ENCODE measurements at places on chromosomes 2 and 18.

- DNase-seq = no peak
These were observed 65.8 kb downstream of the CD8B2 start for GRCh38 chr2:106552921-106553320.

DNA sequence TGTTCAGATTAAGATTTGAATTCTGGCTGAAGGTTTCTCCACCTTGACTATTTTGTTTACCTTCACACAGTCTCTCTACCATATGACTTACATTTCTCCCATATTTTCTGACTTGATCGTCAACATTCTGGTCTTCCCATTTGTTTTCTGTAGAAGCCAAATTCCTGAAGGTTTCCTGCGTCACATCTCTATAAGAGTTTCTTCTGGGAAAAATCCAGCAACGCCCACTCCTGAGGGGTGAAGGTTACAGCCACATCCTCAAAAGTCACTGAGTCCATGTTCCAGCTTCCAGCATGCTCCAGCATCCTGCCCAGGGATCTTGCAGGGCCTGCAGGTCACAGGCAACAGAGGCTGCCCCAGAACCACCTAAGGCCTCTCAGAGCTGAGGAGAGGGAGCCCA is 47.5 kb downstream of the NBEAL1 start:
- DNase-seq = no peak

DNA sequence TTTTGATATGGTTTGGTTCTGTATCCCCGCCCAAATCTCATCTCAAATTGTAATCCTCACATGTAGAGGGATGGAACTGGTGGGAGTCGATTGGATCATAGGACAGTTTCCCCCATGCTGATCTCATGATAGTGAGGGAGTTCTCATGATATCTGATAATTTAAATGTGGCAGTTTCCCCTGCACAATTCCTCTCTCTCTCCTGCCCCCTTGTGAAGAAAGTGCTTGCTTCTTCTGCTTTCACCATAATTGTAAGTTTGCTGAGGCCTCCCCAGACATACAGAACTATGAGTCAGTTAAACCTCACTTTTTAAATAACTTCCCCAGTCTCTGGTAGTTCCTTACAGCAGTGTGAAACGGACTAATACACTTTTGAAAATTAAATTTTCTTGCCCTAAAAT is 12.3 kb upstream of the KCNJ3 start:
- no peak for DNase-seq

GRCh38 chr2:38448692-38449410 is 71.8 kb upstream of the ATL2 start:
- DNase-seq = no peak

GRCh38 chr18:74796841-74797576 is 199.3 kb downstream of the ZNF407 start:
- peak; percentile 20 for DNase-seq

- no peak for DNase-seq
These were observed 118.1 kb upstream of the FN1 start for GRCh38 chr2:215553946-215554345.

DNA sequence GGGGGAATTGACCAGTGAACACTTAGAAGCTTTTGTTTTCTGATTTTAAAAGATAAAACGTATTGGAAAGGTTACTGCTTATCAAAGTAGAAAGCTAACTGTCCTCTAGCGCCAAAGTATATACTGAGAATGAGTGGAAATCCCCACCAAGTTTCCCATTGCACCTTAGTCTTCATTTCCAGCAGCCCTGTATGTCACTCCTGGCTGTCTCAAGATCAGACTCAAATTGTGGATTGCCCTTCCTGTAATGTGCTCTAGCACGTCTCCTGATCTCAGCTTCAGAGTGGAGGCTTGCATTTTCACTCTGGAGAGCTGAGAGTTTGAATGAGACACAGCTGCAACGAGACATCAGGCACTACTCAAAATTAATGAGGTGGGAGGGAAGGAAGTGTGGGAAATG is 26.6 kb downstream of the MFF start:
- no peak for DNase-seq

GRCh38 chr2:203720915-203721672 is 14.7 kb downstream of the CD28 start:
- DNase-seq = no peak

DNA sequence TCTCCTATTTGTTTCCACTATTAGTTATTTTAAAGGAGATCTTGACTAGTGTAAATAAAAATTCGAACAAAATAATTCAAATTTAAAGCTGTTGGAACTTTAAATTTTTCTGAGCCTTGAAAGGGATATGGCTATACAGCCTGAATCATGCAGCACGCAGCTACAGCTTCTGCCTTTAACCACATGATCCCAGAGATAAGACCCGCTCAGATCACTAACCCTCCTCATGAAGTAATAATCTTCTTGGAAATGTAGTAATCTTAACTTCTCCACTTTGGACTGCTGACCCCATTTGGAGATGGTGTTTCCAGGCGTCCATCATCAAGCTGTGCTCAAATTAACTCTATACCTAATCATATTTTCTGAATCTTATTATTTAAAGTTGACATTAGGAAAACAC is 336.6 kb downstream of the DSC3 start:
- no peak for DNase-seq

GRCh38 chr2:56133931-56134629 is 49.7 kb upstream of the CCDC85A start:
- DNase-seq = no peak

GRCh38 chr2:120803764-120804335 is 68.2 kb downstream of the GLI2 start:
- DNase-seq = no peak

DNA sequence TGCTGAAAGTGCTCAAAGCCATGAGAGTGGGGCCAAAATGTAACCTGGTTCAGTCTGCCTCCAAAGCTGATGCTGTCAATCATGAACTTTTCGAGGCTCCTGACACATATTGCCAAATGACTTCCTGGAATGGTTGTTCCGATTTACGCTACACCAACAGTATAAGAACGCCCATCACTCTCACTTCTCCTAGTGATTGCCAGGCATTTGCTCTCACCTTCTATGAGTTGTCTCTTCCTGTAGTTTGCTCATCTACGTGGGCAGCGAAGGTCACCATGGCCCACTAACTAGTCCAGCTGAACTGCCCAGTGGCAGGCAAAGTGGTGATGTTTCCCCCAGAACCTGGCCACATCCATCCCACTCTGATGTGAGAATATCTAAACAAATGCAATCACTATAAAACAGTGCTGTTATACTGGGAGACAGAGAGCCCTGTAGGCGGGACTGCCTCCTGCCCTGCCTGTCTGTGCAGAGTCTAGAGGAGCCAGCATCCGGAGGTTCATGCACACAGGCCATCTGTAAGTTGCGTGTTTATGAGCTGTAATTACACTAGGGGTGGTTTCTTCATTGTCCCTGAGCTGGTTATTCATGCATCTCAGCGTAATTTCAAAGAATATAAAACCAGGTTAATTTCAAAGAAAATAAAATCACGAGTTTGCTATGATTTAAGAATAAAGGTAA is 8.8 kb upstream of the CABLES1 start:
- no peak for DNase-seq

DNA sequence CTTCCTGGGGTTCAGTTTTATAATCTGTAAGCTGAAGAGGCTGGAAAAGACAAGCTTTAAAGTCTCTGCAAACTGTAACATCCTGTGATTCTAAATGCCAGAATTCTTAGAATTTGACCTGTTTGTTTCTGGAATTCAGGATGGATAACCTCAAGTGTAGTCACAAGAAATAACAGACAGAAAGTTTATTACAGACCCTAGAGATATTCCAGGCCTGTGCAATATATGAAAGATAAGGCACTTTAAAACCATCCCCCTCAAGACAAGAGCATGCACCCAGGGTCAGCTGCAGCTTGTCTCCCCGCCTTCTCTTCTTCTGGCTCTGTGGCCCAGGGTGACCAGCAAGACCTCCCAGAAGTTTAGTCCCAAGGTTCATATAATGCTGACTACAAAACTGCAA is 298.7 kb upstream of the ACVR2A start:
- no peak for DNase-seq

- DNase-seq = no peak
These were observed 388.6 kb downstream of the PARD3B start for GRCh38 chr2:204933735-204934374.

DNA sequence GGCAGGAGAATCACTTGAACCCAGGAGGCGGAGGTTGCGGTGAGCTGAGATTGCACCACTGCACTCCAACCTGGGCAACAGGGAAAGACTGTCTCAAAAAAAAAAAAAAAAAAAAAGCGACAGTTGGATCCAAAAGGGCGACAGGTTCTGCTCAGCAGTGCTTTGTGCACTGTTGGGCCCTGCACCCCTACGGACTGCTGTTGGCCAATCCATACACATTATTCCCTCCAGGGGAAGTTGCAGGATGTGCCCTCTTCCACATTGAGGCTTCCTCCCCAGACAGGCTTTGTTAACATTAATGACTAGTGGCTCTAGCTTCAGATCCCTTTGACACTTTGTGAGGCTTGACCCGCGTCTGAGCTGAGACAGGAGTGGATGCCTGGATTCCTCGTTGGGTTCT is 9.4 kb downstream of the NT5DC4 start:
- no peak for DNase-seq

DNA sequence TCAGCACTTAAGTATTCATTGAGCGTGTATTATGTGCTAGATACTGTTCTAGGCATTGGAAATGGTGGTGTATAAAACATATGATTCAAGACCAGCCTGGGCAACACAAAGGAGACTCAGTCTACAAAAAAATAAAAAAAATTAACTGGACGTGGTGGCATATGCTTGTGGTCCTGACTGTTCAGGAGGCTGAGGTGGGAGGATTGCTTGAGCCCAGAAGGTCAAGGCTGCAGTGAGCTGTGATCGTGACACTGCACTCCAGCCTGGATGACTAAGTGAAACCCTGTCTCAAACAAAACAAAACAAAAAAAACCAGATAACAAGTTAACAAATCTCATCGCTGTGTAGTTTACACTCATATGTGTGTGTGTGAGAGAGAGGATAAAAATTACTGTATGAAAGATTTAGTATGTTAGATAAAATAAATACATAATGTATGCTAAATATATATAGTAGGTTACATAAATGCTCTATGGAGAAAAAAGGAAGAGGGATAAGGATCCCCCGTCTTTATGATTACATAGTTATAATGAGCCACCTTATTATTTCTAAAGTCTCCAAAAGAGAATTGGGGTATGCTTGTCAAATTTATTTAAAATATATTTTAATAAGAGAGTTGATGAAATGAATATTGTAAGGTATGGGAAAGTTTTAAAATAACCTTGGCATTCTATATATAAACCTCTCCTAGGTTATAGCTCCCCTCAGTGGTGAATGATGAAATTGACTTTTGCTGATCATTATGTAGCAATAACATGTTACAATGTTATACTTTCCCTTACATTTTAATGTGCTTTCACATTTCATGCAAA is 69.2 kb downstream of the EHBP1 start:
- DNase-seq = no peak

DNA sequence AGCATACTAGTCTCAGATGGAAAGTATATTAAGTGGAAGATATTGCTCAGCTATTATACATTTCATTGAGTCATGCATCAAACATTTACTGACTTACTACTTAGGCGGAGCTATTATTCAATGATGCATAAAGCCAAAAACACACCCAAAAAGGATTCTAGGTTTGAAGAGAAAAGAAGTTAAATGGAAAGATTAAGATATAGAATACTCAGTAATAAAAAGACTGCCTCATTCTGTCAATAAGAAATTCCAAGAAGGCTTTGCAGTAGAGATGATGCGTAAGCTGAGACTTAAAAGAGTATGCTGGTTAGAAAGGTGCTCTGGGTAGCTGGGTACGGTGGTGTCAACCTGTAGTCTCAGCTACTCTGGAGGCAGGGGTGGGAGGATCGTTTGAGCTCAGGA is 27.6 kb downstream of the STK17B start:
- no peak for DNase-seq

- no peak for DNase-seq
These were observed 34.5 kb upstream of the L3MBTL4 start for GRCh38 chr18:6449213-6449612.

DNA sequence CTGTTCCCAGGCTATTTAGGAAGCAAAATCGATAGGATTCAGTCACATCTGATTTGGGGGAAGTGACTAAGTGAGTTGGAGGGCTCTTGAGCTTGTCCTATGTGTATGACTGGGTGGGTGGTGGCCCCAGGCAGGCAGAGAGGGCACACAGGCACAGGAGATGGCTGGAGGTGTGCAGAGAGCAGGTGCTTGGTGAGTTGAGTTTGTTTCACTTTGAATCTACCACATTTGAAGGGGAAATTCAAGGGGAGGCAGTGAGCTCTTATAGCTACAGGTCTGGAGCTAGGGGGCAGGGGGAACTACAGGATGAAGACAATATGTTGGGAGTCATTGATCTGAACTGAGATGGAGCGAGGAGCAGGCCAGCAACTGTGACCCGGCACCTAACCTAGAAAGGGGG is 42.5 kb upstream of the TMEM200C start:
- no peak for DNase-seq

DNA sequence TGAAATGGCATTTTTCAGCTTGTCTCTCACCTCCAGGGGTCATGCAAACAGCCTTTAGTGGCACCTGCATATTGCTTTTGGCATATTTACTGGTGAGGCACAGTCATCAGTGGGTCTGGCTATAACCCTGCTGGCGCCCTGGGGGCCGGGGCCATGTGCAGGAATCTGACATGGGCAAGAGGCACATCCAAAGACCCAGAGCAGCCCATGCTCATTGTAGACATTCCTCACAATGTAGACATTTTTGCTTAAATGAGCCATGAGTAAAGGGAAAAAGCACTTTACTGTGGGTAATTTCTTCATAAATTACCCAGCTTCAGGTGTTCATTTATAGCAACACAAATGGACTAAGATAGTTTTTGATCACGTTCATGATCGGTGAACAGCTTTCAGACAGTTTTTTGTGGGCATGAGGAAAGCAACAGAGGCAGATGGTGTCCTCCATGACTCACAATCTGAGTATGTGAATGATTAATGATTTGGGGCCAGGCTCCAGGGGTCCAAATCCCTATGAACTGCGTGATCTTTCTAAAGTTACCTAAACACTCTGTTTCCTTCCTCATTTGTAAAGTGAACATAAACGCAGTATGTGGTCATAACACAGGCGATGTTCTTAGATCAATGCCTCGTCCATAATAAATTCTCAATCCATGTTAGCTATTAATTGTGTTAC is 85.8 kb downstream of the LIPG start:
- no peak for DNase-seq

- no peak for DNase-seq
These were observed 176.7 kb downstream of the GLI2 start for GRCh38 chr2:120912101-120912985.

- no peak for DNase-seq
These were observed 45.2 kb downstream of the TMEM131 start for GRCh38 chr2:97950329-97951154.

Data from activated CD4-positive, alpha-beta memory T cell treated with anti-CD3 and anti-CD28 coated beads for 36 hours (primary cell).